ENCODE measurements at places on chromosomes 16 and 17.

DNA sequence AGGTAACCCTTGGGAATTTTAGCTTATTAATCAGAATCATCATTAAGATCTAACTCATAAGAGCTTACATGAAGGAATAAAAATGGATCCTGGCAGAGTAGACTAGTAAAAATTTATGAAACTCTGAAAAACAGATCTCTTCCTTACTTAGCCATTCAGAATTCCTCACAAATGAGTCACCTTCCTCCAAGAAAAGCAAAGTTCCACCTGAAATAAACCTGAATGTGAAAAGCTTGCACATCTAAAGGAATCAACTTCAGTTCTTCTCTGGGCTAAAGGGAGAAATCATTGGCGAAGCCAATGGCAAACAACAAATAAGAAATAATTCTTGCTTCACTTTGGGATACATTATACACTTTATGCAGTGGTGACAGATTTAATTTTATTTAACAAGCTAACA, 22.7 kb downstream of the MYO1D start:
- DNase-seq, result no peak

GRCh38 chr17:17445925-17446665, 30.7 kb upstream of the MED9 start:
- DNase-seq, result peak; percentile 93

DNA sequence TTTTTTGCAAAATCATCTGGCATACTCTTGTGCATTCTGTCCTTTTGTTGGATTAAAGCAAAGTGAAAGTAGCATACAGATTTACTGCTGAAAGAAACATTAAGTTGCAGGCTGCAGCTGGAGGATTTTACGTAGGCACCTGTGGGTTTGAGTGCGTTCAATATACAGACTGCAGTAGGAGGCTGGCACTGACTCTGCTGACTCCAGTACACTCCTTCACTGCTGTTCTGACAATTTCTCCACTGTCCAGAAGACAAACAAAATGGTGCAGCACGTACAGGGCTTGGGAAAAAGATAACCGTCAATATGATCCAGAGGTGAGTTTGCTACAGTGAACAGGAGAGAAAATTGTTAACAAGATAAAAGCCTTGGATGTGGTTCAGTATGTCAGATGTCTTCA, 73.3 kb downstream of the TANC2 start:
- DNase-seq, result no peak

DNA sequence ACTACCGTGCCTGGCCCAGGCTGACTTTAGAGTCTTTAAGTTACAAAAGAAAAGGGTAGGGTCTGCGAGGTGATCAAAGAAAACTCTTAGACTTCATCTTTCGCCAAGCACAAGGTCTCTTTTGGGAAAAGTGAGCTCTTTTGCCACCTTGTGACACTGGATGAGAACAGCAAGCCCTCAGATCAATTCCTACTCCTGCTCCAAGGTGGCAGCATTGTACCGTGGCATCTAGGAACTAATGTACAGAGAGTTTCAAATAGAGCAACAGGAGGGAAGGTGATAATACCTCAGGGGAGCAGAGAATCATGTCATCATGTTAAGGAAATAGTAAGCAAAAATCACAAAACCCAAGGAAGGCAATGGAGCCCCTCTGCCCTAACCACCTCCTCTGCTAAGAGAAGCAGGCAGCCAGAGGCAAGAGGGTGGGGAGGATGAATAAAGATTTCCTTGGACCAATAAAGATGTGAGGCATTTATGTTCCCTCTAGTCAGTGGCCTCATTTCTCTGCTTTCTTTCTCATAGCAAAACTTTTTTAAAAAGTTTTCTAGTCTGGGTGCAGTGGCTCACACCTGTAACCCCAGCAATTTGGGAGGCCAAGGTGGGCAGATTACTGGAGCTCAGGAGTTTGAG, 2.1 kb upstream of the C17orf78 start:
- DNase-seq, result peak; percentile 84

GRCh38 chr16:11024333-11025053, 80.1 kb downstream of the CLEC16A start:
- no peak for DNase-seq

- DNase-seq, result no peak
Measured at GRCh38 chr17:77666881-77667395, 291.6 kb upstream of the TNRC6C start.

- DNase-seq, result no peak
Measured at GRCh38 chr17:74848656-74849399, 10.9 kb downstream of the GRIN2C start.

- no peak for DNase-seq
Measured at GRCh38 chr16:66344533-66345145, 21.9 kb upstream of the CDH5 start.

- no peak for DNase-seq
Measured at GRCh38 chr17:50690887-50691549, 16.7 kb downstream of the ANKRD40 start.

GRCh38 chr16:51624080-51624775, 473.2 kb upstream of the SALL1 start:
- no peak for DNase-seq
